Osteocyte (in vitro differentiated cells): ENCODE measurements at places on chromosomes 16 and 17. TPM values are rescaled to one million over a fixed set of nuclear protein-coding genes. Genes with fewer than 3 reads are reported as not detected.

GRCh38 chr16:20814784-20815183, 8.5 kb downstream of the REXO5 start:
- H3K4me3 ChIP-seq: no peak overlapping the region
- DNase-seq: no peak
- no peak overlapping the region for H3K27ac ChIP-seq
- H3K4me1 ChIP-seq: no peaks in the 10 kb centered on the region
- no peaks in the 10 kb centered on the region for H3K27me3 ChIP-seq

DNA sequence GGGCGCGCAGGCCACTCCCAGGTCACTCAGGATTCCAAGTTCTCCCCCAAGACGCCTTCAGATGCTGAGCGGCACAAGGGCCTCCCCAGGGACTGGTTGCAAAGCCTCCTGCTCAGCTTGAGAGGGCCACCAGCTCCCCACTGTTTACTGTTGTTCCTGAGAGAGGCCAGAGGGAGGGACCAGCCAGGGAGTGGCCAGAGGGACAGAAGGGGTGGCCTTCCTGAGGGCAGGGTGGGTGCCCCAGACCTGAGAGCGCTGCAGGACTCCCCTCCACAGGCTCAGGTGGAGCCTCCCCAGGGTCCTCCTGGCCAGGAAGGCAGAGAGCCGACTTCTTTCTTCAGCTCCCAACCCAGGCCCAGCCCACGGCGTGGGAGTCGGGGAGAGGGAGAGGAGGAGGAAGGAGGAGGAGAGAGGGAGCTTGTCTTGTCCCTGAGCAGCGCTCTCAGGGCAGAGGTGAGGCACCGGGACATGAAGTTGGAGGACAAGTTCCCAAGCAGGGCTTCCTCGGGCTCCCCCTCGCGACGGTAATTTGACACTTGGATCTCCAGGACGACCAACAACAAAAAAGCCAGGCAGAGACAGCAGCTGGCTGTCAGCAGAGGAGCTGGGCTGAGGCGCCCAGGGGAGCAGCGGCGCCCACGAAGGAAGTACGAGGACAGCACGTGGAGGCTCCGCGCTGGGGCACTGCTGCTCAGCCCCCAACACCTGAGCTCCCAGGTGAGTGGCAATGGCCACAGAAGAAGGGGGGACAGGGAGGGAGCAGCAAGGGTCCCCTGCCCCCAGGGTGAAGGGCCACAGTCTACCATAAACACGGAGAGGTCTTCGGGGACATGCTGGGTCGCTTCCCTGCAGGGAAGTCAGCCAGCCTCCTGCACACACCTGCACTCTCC, 497 bp downstream of the SMIM5 start:
- peaks cover 5% of the 10 kb centered on the region for H3K36me3 ChIP-seq
- peak overlapping the region; percentile 84 for H3K27ac ChIP-seq
- peaks cover 24% of the 10 kb centered on the region for H3K4me1 ChIP-seq
- no peaks in the 10 kb centered on the region for H3K27me3 ChIP-seq
- no peak overlapping the region for H3K4me3 ChIP-seq

- no peaks in the 10 kb centered on the region for H3K27me3 ChIP-seq
- DNase-seq: no peak
- peak overlapping the region; percentile 81 for H3K27ac ChIP-seq
- peaks cover 15% of the 10 kb centered on the region for H3K36me3 ChIP-seq
- H3K4me1 ChIP-seq: peaks cover 73% of the 10 kb centered on the region
Measured at GRCh38 chr17:59764292-59764741, 56.9 kb downstream of the VMP1 start.

The TNFRSF17 gene
- total RNA-seq: not detected in 2 replicates

DNA sequence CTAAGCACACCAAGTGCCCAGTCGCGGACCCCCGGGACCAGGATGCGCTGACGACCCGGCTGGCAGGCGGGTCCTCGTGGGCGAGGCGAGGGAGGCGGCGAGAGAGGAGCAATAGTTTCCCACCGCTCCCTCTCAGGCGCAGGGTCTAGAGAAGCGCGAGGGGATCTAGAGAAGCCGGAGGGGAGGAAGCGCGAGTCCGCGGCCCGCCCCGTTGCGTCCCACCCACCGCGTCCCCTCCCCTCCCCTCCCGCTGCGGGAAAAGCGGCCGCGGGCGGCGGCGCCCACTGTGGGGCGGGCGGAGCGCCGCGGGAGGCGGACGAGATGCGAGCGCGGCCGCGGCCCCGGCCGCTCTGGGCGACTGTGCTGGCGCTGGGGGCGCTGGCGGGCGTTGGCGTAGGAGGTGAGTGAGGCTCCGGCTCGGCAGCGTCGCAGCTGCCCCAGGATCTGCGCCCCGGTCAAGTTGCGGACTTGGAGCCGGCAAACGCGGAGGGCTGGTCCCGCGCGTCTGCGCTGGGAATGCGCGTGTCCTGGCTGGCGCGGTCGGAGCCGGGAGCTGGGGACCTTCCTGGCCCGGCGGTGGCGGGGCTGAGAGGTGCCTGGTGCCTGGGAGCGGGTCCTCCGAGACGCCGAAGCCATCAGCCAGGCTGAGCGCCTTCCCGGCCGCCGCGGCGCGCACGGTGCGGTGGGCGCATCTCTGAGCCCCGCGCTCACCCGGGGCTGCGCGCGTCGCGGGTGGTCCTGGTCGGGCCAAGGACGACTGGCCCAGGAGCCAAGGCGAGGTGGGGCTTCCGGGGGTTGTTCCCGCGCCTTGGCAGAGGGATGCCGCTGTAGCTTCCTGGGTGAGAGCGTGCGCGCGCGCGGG, at the start of gene ITGB3:
ITGB3 (plus strand) TSS at position 287 of the 862 bp plus-strand sequence; CDS start at position 322, 35 bp downstream.
- peak within 1 kb of the TSS; percentile 79 for H3K4me3 ChIP-seq
- peak within 1 kb of the TSS; percentile 45 for H3K27ac ChIP-seq
- no peaks in the 10 kb centered on the region for H3K27me3 ChIP-seq
- H3K36me3 ChIP-seq: no peaks in the 10 kb centered on the region
